Stimulated activated naive CD4-positive, alpha-beta T cell treated with Interleukin-2 at 50 U/mL for 16 hours (primary cell): ENCODE measurements at places on chromosomes 13 and 19.
A peak's percentile ranks its signal among the peaks of the same experiment; 100 is the strongest.

DNA sequence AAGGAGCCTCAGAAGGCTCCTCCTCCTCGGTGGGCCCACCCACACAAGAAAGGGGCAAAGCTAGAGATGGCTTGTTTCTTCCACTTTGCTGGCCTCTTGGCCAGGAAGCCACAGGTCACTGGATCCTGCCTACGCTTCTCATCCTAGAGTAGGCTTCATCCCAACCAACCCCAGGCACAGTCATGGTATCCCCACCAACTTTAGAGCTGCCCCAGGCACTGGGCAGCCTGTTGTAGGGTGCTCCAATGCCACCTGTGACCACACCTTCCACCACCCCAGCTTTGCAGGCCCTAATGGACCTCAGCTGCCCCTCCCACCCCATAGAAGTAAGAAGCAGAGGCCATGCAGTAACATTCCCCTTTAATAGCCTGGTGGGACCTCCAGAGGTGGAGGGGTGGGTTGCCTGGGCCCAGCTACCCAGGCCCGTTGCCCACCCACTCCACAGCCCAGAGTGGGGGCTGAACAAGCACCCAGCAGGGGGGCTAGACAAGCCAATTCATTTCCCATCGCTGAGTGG is 522 bp upstream of the CHMP2A start:
- DNase-seq, result no peak

DNA sequence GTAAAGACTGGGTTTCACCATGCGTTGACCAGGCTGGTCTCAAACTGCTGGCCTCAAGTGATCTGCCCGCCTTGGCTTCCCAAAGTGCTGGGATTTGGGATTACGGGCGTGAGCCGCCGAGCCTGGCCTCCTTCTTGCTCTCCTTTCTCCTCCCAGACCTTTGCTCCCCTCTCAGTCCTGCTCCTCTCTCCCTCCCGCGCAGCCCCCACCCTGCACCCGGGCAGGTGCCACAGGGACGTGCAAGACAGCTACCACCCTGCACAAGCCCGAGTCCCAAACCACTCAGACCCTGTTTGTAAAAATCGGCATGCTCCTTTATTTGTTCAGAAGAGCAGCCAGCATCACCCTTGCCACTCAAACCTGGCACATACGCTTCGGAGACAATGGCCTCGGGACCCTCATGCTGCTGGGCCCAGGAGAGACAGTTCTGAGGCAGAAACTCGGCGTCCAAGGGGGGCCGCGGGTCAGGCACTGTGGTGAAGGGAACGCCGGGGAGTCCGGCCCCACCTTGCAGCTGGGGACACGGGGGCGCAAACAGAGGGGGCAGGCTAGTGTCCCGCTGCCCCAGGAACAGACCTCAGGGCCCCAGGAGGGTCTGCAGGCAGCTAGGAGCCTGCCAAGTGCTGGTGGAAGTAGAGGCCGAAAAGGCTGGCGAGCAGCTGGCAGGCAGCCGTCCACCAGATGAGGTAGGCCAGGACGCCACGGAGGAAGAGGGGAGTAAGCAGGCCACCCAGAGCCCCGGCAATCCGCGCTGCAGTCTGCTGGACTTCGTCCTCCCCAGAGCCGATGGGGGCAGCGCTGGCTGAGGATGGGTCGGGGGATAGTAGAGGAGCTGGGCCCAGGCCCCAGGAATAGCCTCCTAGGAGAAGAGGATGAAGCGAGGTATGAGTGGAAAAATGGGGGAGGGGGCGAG is 18.7 kb downstream of the TMEM161A start:
- no peak for DNase-seq

DNA sequence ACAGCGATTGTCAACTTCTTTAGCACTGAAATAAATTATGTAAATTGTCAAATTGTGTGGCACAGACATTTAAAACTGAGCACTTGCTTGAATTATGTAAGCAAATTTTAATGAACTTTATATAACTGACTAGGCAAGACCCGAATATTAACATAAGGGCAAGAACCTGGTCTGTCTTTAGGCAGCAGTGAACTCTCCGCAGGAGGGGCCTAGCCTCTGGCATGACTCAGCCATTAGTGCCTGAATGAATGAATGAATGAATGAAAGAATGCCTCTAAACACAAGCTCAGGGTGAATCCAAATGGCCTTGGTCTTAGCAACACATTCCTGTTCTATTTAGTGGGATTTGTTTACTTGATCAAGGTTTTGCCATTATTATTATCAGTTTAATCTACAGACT is 654.7 kb upstream of the ARGLU1 start:
- DNase-seq, result no peak

DNA sequence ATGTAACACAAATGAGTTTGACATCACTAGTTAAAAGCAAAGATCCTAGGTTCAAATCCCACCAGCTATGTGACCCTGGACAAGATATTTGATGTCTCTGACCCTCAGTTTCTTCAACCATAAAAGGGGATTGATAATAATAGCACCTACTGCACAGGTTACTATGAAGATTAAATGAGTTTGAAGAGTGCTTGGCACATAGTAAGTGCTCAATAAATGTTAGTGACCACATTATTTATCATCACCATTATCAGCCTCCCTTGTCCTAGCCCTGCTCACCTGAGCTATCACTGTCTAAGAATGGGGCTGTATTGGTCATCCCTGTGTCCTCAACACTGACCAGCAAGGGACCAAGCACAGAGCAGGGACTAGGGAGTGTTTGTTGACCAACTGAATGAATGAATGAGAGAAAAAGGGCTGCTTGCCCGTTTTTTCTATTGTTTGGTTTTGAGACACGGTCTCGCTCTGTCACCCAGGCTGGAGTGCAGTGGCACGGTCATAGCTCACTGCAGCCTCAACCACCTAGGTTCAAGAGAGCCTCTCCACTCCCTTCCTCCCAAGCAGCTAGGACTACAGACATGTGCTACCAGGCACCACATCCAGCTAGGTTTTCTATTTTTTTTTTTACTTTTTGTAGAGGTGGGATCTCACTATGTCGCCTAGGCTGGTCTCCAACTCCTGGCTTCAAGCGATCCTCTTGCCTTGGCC is 26.6 kb upstream of the DACT3 start:
- no peak for DNase-seq

DNA sequence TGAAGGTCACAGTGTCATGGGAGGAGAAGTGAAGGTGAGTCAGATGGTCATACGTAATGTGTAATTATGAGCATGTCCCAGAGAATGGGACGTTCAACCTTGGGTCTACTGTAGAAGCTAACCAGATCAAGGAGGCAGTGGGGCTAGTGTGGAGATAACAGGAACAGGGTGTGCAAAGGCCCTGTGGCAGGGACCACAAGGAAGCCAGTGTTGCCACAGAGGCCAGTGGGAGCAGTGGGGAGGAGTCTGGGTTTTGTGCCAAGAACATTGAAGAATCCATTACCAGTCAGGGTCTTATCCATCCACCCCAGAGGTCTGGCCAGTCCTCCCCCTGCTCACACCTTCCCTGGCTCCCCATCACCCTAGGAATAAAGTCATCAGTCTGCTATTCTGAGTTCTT is 3.3 kb downstream of the MRPL4 start:
- no peak for DNase-seq

DNA sequence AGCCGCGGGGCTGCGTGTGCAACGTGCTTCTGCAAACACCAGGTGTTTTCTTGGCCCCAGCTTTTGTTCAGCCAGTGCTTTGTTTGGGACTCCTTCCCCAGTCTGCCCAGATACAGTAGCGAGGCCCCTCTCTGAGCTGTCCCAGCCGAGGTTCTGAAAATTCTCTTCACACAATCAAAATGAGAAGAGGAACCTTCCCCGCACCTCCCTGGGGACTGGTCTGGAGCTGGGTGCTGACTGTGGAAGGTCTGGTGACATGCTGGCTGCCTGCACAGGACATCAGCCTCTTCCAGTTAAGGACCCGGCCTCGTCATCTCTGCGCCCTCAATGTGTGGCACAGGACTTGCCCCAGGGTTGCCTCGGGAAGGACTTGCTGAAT is 4.2 kb downstream of the ATP4A start:
- DNase-seq, result no peak

- DNase-seq, result no peak
These were observed 646.2 kb upstream of the ATXN8OS start for GRCh38 chr13:69461397-69461796.

GRCh38 chr13:111909971-111910671 is 156.8 kb upstream of the SOX1 start:
- DNase-seq, result no peak

- DNase-seq, result peak; percentile 47
These were observed 6.8 kb upstream of the ECH1 start for GRCh38 chr19:38838208-38838985.

- DNase-seq, result no peak
These were observed 148.0 kb downstream of the PRR20E start for GRCh38 chr13:57314897-57315520.

DNA sequence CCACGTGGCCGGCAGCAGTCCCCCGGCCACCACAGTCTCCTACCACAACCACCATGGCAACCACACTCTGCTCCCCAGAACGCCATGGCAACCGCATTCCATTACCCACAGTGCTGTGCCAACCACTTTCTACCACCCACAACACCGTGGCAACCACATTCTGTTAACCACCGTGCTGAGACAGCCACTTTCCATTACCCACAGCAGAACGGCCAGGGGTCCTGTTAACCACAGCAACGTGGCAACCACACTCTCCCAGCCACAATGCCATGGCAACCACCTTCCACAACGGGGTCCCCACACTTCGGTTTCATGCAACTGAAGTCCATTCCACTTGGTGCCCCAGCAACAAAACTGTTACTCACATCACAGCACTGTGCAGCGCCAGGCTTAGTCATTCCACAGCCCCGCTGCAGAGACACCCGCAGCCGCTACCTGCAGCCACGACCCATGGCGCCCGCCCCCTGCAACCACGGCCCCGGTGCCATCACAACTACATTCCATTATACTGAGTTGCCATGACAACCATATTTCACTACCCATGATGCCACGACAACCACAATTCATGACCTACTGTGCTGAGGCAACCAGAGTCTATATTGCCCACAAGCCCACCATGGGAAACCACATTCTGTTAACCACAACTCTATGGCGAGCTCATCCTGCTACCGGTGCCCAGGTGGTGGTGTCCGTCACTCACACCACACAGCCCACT is 10.0 kb downstream of the DPF1 start:
- DNase-seq, result peak; percentile 69

DNA sequence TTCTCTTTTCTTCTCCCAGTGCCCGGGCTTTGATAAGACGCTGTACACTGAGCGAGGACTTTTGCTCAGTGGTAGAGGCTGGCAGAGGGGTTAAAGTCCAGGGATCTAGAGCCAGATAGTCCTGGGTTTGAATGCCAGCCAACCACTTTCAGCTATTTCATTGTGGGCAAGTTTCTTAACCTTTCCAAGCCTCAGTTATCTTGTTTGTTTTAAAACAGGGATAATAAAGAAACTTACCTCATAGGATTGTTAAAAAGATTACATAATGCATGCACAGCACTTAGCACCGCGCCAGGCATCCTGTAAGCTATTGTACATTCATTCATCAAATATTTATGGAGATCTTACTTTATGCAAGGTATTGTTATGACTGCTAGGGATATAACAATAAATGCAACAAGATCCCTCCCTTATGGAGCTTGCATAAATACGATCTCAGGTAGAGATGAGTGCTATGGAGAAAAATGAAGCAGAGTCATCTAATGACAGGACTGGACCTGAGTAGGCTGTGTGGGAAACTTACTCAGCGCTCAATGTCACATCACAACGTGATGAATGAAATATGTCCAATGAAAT is 70.8 kb downstream of the LNX2 start:
- DNase-seq, result no peak

DNA sequence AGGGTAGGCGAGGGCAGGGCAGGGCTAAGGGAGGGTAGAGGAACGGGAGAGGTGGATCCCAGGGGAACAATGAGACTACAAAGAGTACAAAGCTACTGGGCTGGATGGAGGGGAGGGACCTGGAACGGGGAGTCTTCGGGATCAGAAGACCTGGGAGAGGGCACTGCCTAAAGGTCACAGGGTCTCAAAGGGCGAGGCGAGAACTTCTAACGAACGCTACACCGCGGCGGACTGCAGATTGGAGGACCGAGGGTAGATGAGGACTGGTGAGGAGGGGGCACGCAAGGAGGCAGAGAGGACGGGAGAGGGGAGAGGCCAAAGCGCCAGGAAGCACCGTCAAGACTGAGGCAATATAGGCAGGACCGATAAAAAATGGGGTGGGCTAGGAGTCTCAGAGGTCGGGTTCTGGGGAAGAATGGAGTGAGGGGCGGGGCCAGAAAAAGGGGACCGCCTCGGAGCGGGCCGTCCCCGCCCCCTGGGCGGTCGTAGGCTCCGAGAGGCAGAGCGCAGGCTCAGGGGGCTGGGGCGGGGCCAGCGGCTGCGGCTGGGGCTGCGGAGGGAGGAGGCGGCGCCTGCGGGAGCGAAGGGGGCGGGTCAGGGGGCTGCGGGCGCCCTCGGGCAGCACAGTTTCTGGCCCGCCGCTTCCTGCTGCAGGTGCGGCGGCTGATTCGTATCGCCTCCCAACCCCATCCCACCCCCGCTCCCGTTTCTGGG is 1.3 kb upstream of the KCNC3 start:
- DNase-seq, result peak; percentile 72

GRCh38 chr13:110210604-110210985 is 96.4 kb downstream of the COL4A1 start:
- DNase-seq, result no peak

DNA sequence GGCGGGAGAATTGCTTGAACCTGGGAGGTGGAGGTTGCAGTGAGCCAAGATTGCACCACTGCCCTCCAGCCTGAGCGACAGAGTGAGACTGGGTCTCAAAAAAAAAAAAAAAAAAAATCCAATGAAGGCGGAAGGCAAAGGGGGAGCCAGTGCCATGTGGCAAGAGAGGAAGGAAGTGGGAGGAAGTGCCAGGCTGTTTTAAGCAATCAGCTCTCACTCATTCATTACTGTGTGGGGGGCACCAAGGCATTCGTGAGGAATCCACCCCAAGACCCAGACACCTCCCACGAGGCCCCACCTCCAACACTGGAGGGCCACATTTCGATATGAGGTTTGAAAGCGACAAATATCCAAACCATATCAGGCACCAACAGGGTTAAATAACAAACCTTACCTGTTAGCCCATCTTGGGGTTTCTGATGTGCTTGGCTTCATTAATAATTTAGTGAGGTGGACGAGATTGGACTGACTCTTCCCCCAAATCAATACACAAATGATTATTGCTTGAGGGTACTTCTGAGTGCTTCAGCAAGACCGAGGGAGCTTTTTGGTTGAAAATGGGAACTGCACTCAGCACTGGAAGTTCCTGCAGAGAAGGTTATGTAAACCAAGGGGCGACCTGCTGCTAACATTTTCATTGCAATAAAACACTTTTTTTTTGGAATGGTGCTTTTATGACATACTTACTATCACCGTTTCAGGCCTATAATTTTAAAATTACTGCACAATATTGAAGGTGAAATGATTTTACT is 7.5 kb upstream of the LRP3 start:
- no peak for DNase-seq
